Lung (tissue), 17 donors: ENCODE measurements at places on chromosomes 6 and 20.

GRCh38 chr20:23128461-23129125, 42.5 kb upstream of the CD93 start:
- no peak for DNase-seq

GRCh38 chr6:78967191-78967590, 99.8 kb downstream of the IRAK1BP1 start:
- no peak for DNase-seq

- no peak for DNase-seq
Measured at GRCh38 chr6:137099689-137100403, 55.1 kb upstream of the IL20RA start.

GRCh38 chr6:125974214-125974866, 12.0 kb upstream of the TRMT11 start:
- peak; percentile 71 for DNase-seq

DNA sequence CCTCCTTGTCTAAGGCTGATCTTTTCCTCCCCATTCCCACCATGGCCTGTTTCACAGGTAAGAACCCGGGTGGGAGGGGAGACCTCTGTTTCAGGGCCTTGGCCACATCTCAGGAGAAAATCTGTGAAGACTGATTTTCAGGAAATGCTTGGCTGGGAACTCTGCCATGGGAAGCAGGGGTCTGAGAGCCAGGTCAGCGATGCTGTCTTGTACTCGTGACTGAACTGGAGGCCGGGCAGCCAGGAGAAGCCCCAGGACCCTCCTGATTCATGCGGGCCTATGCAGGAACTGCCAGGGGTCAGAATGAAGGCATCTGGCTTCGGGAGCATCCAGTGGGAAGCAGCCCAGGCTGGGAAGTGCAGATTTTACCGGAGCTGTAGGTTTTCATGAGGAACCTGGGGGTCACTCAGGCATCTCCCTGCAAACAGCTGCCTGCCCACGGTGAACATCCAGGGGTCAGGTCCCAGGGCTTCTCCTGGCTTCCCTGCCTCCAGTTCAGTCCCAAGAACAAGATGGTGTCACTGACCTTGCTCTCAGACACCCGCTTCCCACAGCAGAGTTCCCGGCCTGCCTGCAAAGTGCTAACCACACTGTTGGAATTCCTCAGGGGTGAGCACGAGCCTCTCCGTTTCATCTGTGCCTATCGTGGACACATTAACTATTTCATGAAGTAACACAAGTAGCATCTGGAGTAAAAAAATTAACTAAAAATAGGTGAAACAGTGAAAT, 90.2 kb upstream of the SULF2 start:
- DNase-seq: no peak

DNA sequence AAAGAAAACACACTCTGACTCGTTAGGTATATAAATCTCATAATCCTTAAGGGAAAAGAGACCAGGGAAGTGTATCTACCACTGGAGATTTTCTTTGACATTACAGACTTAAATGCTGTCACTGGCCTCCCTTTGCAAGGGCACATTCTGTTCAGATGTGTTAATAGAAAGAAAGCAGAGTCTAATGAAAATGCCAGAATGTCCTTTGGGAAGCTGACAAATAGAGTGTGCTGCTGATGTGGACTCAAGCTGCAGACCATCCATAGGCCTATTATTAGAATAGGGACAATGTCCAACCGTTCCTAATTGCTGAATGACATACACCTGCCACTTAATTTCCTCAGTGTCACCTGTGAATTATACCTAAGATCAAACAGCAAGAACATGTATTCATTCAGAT, 41.2 kb downstream of the SLC35D3 start:
- DNase-seq: no peak

GRCh38 chr6:48563433-48563832, 452.4 kb upstream of the PTCHD4 start:
- no peak for DNase-seq

GRCh38 chr6:44965708-44966107, 362.4 kb upstream of the RUNX2 start:
- no peak for DNase-seq

DNA sequence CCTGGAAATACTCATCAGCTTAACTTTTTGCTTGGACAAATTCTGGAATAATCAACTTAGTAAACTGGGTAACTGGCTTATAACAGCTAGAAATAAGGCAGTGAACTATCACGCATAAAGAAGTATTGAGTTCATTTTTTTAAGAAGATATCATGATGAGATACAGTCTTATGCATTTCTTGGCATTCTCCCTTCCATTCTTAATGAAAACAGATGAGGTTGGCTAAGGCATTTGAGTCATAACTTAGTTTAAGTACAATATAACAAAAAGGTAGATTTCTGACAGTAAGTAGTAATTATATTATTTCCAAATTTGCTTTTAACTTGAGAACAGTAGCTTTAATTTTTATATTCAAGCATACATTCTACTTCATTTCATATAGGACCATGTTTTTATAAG, 56.1 kb downstream of the SAMD5 start:
- DNase-seq: no peak

- DNase-seq: peak; percentile 4
Measured at GRCh38 chr20:7879883-7880282, 60.4 kb downstream of the HAO1 start.

DNA sequence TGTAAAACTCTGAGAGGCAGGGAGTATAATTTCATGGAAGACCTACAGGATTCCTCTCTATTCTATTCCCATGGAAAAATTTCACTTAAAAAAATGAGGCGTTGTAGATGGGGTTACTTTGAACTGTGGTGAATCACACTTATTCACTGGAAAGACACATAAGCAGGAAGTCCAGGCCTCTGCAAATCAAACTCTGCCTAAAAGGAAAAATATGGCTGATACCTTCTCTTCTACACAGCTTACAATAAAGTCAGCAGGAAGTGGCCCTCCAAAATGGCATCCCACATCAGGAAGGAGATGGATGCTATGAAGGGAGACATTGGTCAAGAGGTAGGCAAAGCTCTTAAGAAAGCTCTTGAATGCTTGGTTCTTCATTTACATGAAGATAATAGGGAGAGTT, 115.9 kb downstream of the FYN start:
- no peak for DNase-seq

DNA sequence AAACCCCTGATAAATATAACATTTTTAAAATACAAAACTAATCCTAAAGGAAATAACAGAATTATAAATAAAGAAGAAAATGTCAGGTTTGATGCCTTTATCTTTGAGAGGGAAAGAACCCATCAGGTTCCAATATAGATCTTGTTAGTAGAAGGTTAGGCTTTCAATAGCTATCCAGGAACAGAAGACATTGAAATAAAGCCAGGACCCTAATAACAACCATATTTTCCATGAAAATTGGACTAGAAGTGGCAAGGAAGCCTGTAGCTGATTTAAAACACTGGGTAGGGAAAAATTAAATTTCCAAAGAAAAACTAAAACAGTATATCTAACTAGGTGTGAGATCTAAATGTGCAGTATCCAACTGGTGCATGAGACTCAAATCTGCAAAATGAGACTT, 185.2 kb upstream of the STXBP5 start:
- no peak for DNase-seq

- peak; percentile 52 for DNase-seq
Measured at GRCh38 chr20:25247000-25247517, 826 bp upstream of the PYGB start.

DNA sequence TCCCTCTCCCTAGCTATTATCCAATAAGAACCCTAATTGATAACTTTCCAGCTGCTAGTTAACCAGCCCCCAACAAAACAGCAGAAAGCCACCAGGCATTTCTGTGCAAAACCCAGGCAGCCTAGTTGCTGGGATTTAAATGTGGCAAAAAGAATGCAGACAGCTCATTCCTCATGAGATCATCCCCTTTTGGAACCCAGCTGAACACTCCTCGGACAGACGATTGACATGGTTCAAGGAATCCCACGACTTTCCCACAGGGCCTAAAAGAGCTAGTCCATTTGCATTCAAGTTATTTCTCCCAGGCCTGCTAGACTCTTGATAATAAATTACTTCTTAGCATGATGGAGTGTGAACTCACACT, 24.0 kb downstream of the JAG1 start:
- DNase-seq: no peak

DNA sequence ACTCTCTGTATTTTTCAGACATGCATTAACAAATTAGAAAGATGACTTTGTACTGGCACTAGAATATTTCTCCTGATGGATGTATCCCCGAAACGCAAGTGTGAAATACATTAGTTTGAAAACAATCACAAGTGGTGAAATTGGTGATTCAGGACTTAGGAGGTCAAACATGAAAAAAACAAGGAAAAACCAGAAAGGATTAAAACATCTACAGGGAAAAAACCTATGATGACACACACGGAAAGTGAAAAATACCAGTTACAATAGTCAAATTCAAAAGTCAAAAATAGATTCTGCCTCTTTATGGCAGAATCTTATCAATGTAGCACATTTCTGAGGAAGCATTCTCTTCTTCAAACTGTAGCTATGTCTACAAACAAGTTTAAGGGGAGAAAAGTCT, 129.0 kb upstream of the SGK1 start:
- DNase-seq: no peak

DNA sequence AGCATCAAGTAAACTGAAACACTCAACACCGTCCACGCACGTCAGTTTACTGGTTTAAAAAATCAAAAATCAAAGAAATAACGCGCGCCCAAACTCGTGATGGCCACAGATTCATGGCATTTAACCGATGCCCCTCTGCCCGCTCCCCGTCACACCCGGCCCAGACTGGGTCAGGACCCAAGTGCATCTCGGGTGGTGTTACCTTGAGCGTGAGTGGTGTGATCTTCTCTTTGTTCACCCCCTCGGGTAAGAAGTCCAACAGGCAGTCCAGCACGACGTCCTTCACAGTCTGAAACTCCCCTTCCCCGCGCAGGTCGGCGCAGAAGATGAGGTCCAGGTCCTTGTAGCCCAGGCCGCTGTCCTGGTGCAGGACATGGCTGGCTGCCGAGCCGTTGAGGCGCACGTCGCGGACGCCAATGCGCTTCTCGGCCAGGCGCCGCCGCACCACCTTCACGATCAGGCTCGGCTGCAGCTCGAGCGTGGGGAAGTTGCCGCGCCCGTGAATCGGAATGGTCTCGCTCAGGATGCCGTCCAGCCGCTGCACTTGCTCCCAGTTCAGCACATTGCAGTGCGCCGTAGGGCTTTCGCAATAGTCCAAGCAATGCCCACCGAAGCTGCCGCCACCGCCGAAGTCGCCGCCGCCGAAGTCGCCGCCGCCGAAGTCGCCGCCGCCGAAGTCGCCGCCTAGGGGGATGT, 945 bp downstream of the TENT5A start:
- peak; percentile 45 for DNase-seq

- DNase-seq: no peak
Measured at GRCh38 chr6:136604328-136604825, 54.2 kb upstream of the MAP7 start.

DNA sequence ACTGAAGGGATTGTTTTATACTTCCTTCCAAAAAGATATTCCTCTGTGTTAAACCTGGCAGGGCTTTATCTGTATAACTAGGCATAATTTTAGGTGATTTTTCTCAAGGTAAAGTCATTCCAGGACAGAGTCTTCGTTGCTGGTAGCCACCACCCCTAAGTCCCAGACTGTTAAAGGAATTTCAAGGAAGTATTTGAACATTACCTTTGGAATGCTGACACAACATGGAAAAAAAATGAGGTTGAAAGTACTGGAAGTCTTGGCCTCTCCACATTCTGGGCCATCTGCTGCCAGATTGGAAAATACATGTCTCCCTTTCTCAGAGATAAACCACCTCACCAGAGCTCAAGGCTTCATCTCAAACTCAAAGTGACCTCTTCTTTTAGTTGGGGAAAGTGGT, 27.0 kb upstream of the ETV7 start:
- no peak for DNase-seq
